Mucosa of descending colon (tissue), 3 donors: ENCODE measurements at places on chromosomes 1 and 21.

GRCh38 chr1:46333300-46334029 lies 7.1 kb upstream of the NSUN4 start:
- peak; percentile 47 for DNase-seq

DNA sequence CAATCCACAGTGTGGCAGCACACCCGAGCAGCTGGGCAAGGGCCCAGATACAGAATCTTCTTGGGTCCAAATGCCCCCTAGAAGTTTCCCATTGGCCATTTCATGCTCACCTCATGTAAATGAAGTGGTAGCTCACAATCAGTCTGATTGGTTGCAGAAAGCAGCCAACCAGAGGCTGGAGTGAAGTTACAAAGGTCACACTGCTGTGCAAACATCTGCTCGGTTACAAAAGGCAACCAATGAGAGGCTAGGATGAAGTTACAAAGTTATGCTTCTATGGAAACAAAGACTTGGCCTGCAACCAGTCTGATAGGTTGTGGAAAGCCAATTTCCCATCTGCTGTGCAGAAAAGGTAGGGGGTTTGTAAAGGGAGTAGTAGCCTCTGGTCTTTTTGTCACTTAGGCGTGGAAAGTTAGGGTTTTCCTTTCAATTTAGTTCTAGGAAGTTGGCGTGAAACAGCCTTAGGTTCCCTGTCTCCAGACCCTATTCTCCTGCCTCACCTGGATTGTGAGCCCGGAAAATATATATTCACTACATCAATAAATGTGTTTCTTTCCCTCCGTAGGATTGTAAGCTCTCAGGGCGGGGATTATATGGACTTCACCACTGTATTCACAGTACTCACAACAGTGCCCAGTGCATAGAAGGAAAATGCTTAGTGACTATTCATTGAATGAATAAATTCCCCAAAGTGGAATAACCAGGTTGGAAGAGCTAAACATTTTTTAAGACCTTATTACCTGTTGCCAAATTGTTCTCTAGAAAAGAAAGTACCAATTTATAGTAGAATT lies 91.9 kb downstream of the URB2 start:
- no peak for DNase-seq

- no peak for DNase-seq
Observed at GRCh38 chr21:15692711-15693110, 37.1 kb upstream of the USP25 start.

GRCh38 chr1:192153276-192153675 lies 5.0 kb upstream of the RGS18 start:
- DNase-seq, result no peak

GRCh38 chr1:51684776-51685175 lies 67.9 kb downstream of the OSBPL9 start:
- DNase-seq, result no peak

GRCh38 chr1:18794561-18794960 lies 64.9 kb downstream of the TAS1R2 start:
- DNase-seq, result peak; percentile 3

- DNase-seq, result no peak
Observed at GRCh38 chr1:197928849-197929336, 11.7 kb downstream of the LHX9 start.

DNA sequence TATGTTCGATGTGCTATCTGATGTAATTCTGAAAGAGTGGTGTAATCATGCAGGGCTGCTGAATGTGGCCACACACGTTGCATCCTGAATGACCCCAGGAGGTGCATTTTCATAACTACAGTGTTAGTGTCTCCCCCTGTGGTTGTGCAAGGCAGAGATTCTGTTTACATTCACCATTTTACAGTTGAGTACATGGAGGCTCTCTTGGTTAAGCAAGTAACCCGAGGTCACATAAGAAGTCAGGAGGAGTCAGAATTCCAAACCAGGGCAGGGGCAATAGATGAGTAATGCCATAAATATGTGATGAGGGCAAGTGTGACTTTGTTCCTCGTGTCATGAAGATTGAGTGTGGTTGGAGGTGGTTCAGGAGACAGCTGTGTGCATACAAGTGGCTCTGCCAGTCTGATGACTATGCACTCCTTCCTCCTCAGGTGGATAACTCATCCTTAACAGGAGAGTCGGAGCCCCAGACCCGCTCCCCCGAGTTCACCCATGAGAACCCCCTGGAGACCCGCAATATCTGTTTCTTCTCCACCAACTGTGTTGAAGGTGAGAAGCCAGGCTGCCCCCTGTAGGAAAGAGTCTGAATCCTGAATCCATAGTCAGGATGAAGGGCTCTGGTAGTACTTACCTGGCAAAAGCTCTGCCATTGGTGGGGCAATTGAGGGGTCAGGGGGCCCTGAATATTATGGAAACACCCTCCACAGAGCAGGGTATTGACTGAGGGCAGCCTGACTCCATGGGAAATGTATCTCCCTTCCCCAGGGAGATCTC lies 9.3 kb downstream of the ATP1A2 start:
- DNase-seq, result no peak

DNA sequence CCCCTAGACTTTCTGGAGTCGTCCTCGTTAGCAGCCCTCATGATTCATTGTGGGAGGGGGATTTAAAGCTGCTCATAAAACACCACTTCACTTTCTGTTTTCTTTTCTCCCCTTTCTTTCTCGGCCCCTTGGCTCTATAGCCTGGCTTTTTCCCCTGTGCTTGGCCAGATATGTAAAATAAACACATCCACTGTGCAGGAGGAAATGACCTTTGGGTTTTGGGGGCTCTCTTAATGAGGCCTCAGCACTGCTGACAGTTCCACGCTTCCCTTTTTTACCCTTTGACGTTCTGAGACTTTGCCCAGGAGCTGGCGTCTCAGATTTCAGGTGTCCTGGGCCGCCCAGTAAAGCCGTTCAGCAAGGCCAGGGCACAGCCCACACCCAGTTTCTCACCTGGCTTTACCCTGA lies 65.7 kb downstream of the RUNX3 start:
- DNase-seq, result no peak

DNA sequence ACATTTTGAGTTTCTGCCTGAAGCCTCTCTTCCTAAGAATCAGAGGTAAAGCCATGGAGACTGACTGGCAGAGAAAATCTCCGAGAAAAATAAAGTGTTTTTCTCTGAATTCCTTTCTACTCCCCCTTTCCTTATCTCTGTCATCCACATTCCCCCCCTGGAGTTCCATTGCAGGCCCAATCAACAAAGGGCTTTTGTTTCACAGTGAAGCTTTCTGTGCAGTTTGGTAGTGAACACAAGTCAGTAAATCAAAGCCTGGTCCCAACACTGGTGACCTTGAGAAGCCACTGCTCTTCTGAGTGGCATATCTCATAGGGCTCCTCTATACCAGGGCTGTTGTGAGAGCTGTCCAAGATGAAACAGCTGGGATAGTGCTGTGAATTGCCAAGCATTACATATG lies 228.4 kb downstream of the SEC16B start:
- DNase-seq, result no peak

DNA sequence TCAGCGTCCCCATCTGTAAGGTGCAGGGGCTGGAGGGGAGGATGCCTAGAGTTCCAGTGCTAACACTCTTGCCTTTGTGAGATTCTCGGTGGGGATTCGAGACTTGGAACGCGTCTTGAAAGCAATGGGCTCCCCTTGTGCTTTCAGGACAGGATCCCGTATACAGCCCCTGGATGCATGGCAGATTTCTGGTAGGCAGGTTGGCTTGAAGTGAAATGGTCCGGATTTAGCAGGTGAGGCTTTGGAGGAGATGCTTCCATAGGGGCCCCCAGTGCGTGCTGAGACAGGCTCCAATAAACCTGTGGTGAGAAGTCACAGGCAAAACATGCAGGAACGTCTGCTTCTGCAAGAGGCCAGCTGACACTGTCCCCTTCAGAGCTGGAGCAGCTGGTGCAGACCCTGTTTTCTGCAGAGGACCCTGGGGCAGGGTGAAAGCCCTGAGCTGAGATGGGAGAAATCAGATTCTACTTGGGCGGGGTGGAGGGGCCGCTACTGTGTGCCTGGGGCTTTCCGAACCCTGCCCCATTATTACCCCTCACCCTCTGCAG lies 270.4 kb downstream of the PTPRU start:
- DNase-seq, result no peak

DNA sequence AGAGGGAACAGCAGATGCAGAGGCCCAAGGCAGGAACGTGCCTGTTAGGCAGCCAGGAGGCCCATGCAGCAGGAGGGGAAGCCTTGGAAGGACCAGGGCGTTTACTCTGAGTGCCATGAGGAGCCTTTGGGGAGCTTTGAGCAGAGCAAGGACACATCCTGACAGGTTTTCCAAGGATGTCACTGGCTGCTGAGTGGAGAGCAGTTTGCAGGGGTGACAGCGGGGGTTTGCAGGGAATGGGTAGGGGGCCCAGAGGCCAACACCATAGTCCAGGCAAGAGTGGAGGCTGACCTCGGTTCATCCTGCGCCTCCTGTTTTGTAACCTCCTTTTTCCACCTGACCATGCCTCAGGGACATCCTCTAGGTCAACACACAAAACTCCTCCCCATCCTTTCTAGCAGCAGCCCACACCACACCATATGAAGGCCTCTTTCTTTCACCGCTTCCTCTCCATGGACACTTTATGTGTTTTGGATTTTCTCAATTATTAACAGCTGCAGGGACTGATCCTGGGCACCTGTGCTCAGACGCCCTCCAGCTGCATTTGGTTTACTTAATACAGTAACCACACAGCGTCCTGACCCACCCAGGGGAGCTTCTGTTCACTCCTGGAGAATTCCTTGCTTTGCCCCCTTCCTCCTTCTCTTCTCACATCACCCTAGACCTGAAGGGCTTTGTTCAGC lies 528.5 kb downstream of the MATN1 start:
- no peak for DNase-seq

DNA sequence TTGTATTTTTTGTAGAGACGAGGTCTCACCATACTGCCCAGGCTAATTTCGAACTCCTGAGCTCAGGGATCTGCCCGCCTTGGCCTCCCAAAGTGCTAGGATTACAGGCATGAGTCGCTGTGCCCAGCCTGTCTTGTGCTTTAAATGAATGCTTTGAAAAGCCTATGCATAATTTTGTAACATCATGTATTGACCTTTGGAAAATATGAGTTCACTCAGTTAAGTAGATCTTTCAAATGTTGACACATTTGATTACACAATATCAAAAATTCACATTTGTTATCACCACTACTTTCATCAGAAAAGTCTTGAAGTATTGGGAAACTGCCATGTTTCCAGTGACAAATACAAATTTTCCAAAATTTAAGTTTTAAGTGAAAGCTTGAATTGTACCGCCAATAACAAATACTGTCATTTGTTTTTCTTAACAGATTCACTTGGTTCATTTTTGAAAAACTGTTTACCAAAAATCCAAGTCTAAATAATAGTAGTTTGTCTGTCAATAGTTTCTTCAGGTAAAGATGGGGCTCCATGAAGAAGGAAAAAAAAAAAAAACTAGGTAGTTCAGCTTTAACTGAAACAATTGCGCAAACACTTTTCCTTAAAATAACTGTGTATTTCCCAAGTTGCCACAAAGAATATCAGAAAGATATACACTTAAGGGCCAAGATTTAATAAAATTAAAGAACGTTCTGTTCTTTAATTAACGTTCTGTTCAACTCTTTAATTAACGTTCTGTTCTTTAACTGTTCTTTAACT lies 233.2 kb upstream of the NR5A2 start:
- DNase-seq, result no peak

GRCh38 chr1:167905182-167905581 lies 8.8 kb downstream of the ADCY10 start:
- no peak for DNase-seq

DNA sequence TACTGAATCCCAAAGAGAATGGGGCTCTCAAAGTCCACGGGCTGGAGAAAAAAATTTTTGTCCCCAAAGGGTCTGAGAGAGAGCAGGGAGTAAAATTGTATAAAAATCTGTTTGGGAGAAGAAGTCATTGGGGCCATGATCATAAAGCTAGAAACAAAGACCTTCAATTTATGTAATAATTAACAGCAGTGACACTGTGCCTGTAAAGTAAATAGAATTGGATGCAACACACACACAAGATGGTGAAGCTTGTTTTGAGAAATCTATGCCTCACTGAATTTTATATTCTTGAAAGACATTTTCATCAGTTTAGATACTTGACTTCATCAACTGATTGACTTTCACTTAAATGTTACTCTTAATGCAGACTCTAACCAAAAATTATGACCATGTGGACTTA lies 600.5 kb upstream of the ADAMTS5 start:
- DNase-seq, result no peak

DNA sequence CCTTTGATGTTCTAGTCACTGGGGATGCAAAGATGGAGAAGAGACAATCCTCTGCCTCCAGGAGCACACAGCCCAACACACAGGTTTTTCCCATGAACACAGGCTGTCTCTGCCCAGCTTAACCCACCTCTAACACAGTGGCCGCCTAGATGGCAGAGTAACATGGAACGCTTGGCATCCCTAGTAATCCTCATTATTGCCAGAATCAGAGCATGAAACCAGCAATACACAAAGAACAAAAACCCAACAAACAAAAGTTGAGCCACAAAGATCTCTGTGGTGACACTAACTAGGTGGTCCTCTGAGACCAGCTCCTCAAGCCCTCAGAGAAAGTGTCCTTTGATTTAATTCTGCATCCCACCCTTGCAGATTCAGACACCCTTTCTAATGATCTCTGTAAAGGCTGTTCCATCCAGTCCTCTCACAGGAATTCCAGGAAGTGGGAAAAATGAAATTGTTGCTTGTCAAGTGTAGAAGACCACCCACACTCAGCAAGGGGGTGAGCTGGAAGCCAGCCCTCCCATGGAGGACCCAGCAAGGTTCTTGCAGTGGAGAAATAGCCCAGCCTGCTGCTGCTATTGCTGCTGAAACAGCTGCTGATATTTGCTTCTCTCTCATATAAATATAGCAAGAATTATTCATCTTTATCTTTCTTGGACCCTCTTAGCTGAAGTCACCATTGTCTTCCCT lies 7.4 kb upstream of the ATP2B4 start:
- DNase-seq, result no peak

GRCh38 chr1:78474092-78474491 lies 16.7 kb upstream of the PTGFR start:
- DNase-seq, result no peak

DNA sequence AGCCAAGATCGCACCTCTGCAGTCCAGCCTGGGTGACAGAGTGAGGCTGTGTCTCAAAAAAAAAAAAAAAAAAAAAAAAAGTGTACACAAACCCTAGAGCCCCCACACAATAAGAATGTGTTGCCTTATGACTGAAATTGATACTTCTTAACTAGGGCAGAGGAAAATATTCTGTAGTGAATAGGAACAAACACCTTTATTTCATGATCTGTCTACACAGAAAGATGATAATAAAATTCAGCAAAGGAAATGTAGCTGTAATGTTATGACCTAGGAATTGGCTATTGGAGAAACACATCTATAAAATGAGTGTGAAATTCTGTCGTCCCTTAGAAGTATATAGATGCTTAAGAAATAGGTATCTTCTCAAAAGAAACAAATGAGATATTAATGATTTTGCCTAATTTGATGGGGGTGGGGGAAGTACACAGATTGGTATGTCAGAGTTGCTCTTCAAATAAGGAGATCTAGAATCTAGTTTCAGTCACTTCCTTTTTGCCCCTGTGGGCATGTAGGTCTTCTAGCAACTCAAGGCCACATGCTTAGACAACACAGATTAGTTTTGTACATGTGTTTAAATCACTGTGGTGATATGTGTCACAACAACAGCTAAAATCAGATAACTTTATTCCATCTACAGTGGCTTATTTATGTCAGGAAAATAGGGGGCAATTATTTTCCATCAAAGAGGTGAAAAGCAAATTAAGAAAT lies 10.7 kb upstream of the GPR25 start:
- DNase-seq, result no peak
